Effector CD8-positive, alpha-beta T cell (primary cell): ENCODE measurements at places on chromosomes 7 and 10.

GRCh38 chr10:2914741-2915140, 152.6 kb upstream of the PFKP start:
- DNase-seq = no peak

GRCh38 chr7:137488038-137488437, 144.5 kb upstream of the PTN start:
- DNase-seq = no peak

DNA sequence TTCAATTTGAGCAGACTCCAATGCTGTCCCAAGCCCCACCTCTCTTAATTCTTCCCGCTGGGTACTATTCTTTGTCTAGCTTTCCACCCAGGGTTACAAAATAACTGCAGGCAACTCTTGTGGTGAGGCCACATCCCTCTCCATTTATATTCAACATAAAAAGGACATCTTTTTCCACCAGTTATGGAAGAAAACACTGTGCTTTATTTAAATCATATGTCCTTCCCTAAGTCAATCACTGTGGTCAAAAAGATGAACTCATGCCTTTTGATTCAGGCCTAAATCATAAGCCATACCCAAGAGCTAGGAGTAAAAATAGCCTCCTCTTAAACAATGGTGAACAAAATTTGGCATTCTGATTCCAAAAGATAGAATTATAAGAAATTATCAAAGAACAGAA, 386.0 kb downstream of the SEMA3D start:
- no peak for DNase-seq

DNA sequence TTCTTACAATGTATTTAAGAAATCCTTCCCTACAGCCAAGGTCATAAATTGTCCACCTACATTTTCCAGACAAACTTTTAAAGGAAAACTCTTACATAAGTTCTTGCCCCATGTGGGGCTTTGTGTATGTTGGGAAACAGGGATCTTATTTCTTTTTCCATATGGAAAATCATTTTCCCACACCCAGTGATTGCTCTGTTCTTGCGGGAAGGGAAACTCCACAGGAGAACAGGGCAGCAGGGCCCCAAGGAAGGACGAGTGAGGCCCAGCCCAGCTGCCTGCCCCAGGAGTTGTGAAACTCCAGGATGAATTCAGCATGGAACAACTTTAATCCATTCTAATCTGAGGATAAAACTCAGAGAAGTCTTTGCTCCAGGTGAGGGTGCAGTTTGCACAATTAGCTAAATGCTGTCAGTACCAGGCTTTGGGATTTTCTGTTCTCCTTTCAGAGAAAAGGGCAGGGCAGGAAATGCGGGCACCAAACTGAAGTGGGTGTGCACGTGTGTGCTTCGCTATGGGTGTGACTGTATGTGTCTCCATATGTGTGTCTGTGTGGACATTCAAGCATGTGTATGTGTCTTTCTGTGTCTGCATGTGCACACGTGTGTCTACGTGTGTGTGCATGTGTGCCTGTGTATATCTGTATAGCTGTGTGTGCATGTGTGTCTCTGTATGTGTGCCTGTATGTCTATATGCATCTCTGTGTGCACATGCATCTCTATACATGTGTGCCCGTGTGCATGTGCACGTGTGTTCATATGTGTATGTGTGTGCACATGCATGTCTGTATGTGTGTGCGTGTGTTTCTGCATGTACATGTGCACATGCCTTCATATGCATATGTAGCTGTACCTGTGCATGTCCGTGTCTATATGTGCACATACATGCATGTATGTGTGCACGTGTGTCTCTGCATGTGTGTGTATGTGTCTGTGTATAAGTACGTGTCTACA, 102.0 kb upstream of the FAM20C start:
- no peak for DNase-seq

- no peak for DNase-seq
Observed at GRCh38 chr10:60123172-60123571, 216.8 kb upstream of the CCDC6 start.

DNA sequence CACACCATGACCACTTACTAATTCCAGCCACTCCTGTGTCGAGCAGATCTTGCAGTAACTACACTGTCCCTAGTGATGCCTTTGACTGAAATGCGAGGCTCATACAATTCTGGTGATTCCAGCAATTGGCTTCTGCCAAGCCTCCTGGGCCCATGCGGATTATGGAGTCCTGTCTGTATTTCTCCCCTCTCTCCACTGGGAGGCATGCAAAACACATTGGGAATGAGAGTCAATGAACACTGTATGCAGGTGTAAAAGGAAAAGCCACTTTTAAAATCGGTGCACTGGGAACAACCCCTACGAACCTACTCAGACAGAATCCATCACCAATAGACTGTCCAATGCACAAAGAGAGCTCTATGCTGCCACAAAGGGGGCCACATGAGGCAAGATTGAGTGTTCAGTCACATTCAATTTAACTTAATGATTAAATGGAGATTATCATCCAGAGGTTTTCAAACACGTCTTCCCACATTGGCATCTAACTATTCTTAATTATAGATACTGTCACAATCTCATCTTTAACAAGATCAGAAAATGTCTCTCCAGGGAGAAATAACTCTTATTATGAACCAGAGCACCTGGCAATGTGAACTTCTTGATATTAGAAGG, 550.6 kb downstream of the GLRX3 start:
- DNase-seq = no peak

DNA sequence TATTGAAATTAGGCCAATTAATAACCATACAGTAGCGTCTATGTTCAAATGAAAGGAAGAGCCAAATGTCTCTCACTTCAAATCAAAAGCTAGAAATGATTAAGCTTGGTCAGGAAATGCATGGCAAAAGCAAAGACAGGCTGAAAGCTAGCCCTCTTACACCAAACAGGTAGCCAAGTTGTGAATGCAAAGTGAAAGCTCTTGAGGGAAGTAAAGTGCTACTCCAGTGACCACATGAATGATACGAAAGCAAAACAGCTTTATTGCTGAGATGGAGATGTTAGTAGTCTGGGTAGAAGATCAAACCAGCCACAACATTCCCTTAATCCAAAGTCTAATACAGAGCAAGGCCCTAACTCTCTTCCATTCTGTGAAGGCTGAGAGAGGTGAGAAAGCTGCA, 123.8 kb downstream of the TEX36 start:
- no peak for DNase-seq

DNA sequence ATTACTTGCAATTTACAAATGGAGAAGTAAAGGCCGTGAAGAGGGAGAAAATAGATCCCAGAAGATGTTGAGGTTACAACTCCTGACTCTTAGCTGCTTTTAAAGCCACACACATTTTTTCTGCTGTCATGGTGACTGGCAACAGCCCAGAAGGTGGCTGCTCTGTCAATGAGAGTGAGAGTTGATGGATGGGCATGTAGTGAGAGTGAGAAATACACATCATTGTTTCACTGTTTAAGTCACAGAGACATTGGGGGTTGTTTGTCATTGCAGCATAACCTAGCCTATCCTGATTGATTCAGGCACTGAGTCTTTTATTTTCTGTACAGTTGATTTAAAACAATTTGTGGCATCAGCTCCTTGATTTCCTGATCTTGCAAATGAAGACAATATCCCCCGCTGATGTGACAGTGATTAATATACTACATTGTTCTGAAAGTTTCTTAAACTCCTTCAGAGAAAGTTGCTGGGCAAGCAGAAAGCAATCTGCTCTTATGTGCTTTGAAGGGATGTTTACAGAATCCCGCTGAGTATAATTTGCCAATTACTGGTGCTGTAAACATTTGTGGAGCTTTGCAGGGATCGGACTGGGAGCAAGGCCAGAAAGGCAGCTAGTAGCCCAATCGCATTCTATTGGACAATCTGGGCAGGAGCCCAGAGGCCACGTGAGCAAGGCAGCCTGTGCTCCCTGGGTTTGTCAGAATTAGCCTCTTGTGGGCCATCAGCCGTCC, 229.6 kb downstream of the PRPF18 start:
- no peak for DNase-seq

DNA sequence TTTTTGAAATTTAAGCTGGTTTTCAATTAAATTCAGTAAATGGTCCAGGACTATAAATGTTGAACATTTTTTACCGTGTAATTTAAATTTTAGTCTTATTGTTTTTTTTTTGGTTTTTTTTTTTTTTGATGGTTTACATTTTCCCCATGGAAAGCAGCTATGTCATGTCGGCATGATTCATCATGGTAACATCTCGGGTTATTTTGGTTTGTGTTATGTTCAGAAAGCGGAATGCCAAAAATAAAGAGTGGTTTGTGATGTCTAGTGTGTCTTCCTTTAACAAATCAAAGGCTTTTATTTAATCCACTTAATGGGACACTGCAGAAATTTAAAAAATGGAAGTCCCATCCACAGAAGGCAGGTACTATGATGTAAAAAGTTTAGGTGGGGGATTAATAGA, 58.5 kb downstream of the TRUB1 start:
- DNase-seq = no peak

DNA sequence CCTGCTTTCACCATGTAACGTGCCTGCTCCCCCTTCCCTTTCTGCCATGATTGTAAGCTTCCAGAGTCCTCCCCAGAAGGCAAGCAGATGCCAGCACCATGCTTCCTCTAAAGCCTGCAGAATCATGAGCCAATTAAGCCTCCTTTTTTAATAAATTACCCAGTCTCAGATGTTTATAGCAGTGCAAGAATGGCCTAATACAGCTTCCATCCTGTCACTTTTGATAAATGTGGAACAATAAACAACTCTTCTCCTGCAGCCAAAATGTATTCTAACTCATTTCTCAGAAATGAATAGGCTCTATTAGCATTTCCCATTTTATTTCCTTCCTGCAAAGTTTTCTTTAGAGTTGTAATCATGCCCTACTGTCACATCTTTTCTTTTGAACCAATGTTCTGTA, 43.4 kb downstream of the C7orf25 start:
- no peak for DNase-seq

GRCh38 chr10:49023752-49024151, 84.1 kb upstream of the LRRC18 start:
- no peak for DNase-seq

GRCh38 chr10:30803058-30803457, 173.5 kb upstream of the LYZL2 start:
- no peak for DNase-seq

GRCh38 chr7:731440-732085, 4.5 kb upstream of the PRKAR1B start:
- no peak for DNase-seq

DNA sequence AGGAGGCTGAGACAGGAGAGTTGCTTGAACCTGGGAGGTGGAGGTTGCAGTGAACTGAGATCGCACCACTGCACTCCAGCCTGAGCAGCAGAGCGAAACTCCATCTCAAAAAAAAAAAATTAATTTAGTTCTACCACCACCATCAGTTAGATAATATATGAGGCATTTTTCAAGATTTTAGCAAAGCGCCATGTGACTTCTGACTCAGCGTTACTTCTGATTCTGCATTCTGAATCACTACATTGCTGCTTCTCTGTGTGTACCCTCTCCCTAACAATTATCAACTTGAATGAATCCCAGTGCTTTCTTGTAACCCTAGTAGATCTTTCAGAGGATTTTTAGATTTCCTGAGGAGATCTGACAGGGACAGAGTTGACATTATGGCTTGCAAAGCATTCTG, 176.8 kb upstream of the SORCS1 start:
- no peak for DNase-seq

DNA sequence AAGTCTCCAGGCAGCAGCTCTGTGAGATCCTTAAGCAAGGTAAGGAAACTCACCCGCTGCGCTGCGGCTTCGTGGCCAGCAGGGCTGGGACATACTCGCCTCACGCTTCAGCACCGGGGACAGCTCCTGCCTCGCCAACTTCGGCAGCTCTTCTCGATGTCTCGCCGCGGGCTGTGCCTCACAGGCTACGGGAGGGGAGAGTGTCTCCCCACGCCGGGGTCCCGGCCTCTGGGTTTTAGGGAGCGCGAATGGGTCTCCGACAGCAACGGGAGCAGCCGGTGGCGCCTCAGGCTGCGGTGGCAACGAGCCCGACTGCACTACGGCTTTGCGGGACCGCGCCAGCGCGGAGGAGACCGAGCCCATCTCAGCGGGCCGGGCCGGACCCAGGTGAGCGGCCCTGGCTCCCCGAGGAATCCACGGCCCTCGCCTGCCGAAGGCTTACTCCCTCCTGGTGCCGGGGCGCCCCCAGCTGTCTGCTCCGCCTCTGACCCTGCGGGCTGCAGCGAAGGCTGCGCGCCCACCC, 62.4 kb downstream of the LSM5 start:
- peak; percentile 14 for DNase-seq

GRCh38 chr7:103640031-103640779, 194.2 kb upstream of the SLC26A5 start:
- no peak for DNase-seq

- no peak for DNase-seq
Observed at GRCh38 chr7:64666663-64667050, 724 bp downstream of the ZNF107 start.

GRCh38 chr7:556837-557557, 37.4 kb upstream of the PDGFA start:
- DNase-seq = no peak

GRCh38 chr10:126080291-126080825, 184.0 kb downstream of the FANK1 start:
- no peak for DNase-seq

- DNase-seq = no peak
Observed at GRCh38 chr10:119680050-119680449, 28.9 kb downstream of the BAG3 start.

DNA sequence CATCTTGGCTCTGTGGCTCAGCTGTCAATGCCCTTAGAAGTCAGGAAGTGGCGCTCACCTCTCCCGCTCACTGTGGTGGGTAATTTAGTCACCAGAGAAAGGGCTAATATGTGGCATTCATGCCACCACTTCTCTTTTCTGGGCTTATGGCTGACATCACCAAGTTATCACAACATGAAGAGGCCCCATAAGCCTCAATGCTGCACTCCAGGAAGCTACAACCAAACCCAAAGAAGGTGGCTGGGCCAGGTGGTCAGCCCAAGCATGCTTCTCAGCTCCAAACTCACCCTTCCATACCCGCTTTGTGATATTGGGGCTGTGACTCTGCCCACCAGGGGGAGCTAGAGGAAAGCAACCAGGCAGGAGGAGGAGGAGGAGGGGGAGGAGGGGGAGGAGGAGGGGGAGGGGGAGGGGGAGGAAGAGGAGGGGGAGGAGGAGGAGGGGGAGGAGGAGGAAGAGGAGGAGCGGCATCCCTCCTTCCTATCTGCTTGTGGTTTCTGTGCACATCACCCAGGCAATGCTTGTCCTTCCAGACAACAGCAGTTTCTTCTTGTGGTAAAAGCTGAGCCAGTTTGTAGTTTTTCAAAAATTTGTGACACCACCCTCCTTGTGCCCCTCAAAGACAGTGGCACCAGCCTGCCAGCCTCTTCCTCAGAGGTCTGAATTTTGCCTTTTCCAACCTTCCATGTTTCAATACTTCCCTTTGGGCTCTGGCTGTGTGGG, 42.1 kb downstream of the CYP26A1 start:
- DNase-seq = peak; percentile 57

GRCh38 chr7:50285269-50285668, 19.2 kb upstream of the IKZF1 start:
- DNase-seq = no peak

- DNase-seq = no peak
Observed at GRCh38 chr10:26739071-26739631, 41.6 kb downstream of the PDSS1 start.
